ENCODE measurements at places on chromosomes 5 and 9.

DNA sequence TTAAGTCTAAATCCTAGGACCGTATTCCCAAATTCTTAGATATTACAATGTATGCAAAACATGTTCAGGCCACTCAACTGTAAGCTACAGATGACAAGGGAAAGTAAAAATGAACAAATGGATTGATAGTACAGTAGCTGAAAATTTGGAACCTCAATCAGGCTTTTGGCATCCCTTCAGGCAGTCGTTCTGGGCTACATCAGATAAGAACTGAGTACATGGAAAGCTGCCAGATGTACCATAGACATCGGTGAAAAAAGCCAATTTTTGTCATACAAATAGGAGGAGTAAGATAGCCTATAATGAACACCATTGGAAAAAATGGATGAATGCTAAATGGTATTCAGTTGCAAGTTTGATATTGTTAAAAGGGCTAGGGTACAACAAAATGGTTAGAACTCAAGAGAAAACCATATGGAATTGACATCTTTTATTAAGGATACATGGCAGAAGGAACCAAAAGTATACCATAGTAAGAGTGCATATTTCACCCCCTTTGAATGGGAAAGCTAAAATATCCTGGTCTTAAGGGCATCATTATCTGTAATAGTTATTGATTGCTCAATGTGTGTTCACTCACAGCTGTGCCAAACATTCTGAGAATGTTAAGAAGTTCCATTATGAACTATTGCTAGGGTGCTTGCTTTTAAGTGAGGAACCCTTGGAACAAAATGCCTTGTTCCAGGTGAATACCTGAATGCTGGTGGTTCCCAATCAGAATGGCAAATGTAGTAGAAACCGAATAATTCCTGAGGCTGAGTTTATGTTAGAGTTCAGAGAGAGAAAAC lies 86.4 kb downstream of the NR3C1 start:
- peak; percentile 58 for DNase-seq

DNA sequence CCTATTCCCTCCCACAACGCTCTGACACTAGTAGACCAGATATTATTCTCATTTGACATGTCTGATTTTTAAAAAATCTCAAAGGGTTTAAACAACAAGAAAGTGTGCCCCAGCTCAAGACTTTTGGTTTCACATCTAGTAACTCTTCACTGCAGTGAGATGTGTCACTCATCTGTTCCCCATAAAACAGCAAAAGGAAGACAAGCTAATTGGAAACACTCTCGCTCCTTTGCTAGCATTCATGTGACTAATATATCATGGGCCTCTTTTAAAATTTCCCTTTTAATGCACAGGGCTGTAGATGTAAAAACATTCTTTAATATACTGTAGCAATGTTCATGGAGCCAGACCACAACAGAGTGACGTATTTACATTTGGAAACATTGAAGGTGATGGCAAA lies 372.6 kb downstream of the ZNF608 start:
- DNase-seq = no peak

DNA sequence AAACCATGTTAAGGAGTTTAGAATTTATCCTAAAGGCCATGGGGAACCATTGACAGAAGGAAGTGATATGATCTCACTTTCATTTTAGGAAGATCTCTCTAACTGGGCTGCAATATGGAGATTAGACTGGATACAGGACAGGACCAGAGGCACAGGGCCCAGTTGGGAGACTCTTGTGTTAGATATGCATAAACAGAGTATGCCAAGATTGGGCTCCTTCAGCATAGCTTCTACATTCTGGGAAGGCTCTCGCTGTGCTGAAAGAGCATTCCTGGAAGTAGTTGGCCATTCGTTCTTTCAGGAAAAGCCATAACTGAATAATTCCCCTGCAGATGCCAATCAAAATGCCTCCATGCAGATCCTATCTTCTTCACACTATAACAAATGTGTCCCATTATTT lies 204.5 kb downstream of the CWC27 start:
- DNase-seq = peak; percentile 8

- DNase-seq = no peak
Measured at GRCh38 chr9:121974421-121974820, 118.7 kb downstream of the TTLL11 start.

DNA sequence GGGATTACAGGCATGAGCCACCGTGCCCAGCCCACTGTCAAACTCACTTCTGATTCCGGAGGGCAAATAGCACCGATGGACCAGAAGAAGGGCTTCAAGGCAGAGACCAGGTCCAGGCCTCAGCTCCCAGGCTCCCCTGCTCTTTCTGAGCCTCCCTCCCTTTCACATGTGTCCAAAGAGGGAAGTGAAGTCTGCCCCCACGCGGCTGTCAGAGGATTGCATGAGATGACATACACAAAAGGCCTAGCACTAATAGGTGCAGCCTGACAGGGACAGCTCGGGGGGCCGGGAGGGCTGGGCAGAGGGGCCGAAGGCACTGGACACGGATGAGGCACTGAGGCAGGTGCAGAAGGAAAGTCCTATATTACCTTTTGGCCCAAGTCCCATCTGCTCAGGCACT lies 16.1 kb downstream of the FBP1 start:
- peak; percentile 16 for DNase-seq

GRCh38 chr5:137611011-137611580 lies 112.0 kb upstream of the SPOCK1 start:
- DNase-seq = peak; percentile 5

GRCh38 chr5:96657068-96657467 lies 5.1 kb upstream of the CAST start:
- peak; percentile 93 for DNase-seq

- DNase-seq = no peak
Measured at GRCh38 chr9:129241725-129242124, 63.7 kb upstream of the IER5L start.
